ENCODE measurements at places on chromosomes 3 and 15.

GRCh38 chr15:57562196-57562769 lies 29.4 kb upstream of the MYZAP start:
- H3K27me3 ChIP-seq: no peaks in the 10 kb centered on the region
- no peaks in the 10 kb centered on the region for H3K4me1 ChIP-seq
- H3K27ac ChIP-seq: no peak overlapping the region
- no peak overlapping the region for H3K4me3 ChIP-seq
- H3K36me3 ChIP-seq: no peaks in the 10 kb centered on the region

DNA sequence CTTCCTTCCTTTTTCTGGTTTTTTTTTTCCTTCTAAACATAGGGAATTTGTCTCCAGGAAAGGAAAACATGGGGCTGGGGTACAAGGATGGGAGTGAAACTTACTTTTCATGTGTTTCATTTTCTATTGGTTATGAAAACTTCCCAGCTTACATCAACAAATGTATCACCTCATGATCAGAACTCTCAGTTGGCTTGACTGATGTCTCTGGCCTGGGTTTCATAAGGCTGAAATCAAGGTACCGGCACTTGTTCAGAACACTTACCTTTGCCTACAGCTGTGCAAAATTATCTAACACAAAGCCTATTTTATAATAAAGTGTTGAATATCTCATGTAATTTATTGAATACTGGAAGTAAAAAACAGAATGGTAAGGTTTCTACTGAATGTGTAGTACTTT lies 91.8 kb upstream of the STT3B start:
- H3K27me3 ChIP-seq: no peaks in the 10 kb centered on the region
- H3K27ac ChIP-seq: no peak overlapping the region
- H3K4me3 ChIP-seq: no peak overlapping the region
- H3K4me1 ChIP-seq: no peaks in the 10 kb centered on the region
- DNase-seq: no peak

- no peak overlapping the region for H3K27ac ChIP-seq
- H3K4me1 ChIP-seq: no peaks in the 10 kb centered on the region
- H3K4me3 ChIP-seq: no peak overlapping the region
- no peaks in the 10 kb centered on the region for H3K36me3 ChIP-seq
These were observed 319.3 kb upstream of the SATB1 start for GRCh38 chr3:18744472-18744871.

- no peaks in the 10 kb centered on the region for H3K4me1 ChIP-seq
- H3K27ac ChIP-seq: no peak overlapping the region
- DNase-seq: no peak
- H3K36me3 ChIP-seq: no peaks in the 10 kb centered on the region
These were observed 695.4 kb downstream of the FHIT start for GRCh38 chr3:60555686-60556354.

DNA sequence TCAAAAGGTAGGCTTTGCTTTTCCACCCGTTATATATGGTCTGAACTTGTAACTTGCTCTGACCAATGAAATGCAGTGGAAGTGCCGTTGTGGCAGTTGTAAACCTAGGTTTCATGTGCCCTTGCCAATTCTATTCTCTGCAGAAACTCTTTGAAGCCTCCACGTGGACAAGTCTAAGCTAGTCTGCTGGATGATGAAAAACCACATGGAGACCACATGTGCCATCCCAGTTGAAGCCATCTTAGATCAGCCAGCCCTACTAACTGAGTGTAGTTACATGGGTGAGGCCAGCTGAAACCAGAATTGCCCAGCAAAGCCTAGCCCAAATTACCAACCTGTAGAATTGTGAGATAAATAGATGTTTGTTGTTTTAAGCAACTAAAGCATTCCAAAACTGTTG lies 183.7 kb upstream of the KCNH8 start:
- H3K4me3 ChIP-seq: no peak overlapping the region
- H3K27ac ChIP-seq: no peak overlapping the region
- no peaks in the 10 kb centered on the region for H3K4me1 ChIP-seq
- H3K27me3 ChIP-seq: no peaks in the 10 kb centered on the region
- H3K36me3 ChIP-seq: no peaks in the 10 kb centered on the region

- DNase-seq: no peak
- no peaks in the 10 kb centered on the region for H3K4me1 ChIP-seq
- H3K36me3 ChIP-seq: no peaks in the 10 kb centered on the region
- H3K27me3 ChIP-seq: no peaks in the 10 kb centered on the region
- H3K27ac ChIP-seq: no peak overlapping the region
These were observed 436.6 kb downstream of the VGLL3 start for GRCh38 chr3:86554383-86554782.

DNA sequence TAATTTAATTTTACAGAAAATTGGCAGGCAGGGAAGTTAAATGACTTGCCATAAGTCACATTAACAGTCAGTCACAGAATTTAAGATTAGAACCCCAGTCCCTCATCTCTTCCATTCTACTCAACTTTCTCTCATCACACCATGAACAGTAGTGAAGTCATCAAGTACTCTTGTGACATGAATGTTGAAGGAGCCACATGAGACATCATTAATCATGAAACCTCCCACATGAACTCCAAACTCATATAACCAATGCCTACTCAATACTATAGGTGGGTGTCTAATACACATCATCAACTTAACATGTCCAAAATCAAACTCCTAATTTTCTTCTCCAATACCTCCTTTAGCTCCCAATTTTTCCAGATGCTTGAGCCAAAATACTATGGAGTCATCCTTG lies 19.5 kb downstream of the PHC3 start:
- H3K4me1 ChIP-seq: peaks cover 8% of the 10 kb centered on the region
- no peak overlapping the region for H3K4me3 ChIP-seq
- H3K27me3 ChIP-seq: no peaks in the 10 kb centered on the region
- peaks cover 2% of the 10 kb centered on the region for H3K36me3 ChIP-seq

- H3K4me3 ChIP-seq: no peak overlapping the region
- H3K4me1 ChIP-seq: no peaks in the 10 kb centered on the region
- no peak overlapping the region for H3K27ac ChIP-seq
- no peaks in the 10 kb centered on the region for H3K36me3 ChIP-seq
These were observed 109.4 kb upstream of the SAMMSON start for GRCh38 chr3:69890084-69890483.

DNA sequence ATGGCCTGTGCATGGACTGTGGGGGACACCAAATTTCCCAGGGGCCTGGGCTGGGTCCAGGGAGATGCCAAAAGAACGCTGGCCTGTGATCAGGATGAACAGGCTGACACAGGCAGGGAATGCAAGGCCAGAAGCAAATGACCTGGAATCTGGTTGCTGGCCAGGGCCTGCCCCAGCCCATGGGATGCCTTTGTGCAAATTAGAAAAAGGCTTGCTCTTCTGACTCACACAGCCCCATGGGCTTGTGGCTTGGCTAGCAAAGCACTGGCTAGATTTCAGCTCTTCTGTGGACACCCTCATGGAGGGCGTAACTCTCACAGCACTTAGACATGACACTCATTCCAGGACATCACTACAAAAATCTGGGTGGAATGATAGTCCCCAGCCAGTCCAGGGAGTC lies 356.0 kb downstream of the SHQ1 start:
- no peak for DNase-seq
- no peak overlapping the region for H3K4me3 ChIP-seq
- H3K36me3 ChIP-seq: no peaks in the 10 kb centered on the region
- peaks cover under 1% of the 10 kb centered on the region for H3K4me1 ChIP-seq

DNA sequence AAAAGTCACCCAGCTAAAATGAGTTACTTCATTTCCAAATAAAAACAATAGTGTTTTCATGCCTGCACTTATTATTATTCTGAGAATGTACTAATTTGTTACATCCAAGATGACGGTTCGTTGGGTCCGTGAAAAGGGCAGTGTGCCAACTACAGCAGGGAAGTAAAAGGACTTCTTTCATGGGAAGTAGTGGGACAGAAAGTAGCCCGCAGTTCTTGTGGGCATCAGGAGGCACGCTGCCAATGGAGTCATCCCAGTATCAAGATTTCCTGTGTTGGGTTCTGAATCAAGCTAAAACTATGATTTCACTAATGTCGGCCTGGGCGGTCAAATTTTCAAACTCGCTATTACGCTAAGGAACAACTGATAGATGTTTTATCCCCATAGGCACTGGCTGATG lies 254.5 kb upstream of the SOX2 start:
- H3K36me3 ChIP-seq: no peaks in the 10 kb centered on the region
- H3K27ac ChIP-seq: no peak overlapping the region
- no peak for DNase-seq
- H3K27me3 ChIP-seq: no peaks in the 10 kb centered on the region
- no peak overlapping the region for H3K4me3 ChIP-seq

GRCh38 chr15:67383899-67384298 lies 129.3 kb downstream of the IQCH start:
- DNase-seq: no peak
- no peaks in the 10 kb centered on the region for H3K36me3 ChIP-seq
- H3K27ac ChIP-seq: no peak overlapping the region
- no peak overlapping the region for H3K4me3 ChIP-seq
- no peaks in the 10 kb centered on the region for H3K27me3 ChIP-seq
- no peaks in the 10 kb centered on the region for H3K4me1 ChIP-seq

GRCh38 chr3:79139395-79140068 lies 628.3 kb downstream of the ROBO1 start:
- H3K4me3 ChIP-seq: no peak overlapping the region
- no peak for DNase-seq
- H3K36me3 ChIP-seq: no peaks in the 10 kb centered on the region
- no peaks in the 10 kb centered on the region for H3K27me3 ChIP-seq

DNA sequence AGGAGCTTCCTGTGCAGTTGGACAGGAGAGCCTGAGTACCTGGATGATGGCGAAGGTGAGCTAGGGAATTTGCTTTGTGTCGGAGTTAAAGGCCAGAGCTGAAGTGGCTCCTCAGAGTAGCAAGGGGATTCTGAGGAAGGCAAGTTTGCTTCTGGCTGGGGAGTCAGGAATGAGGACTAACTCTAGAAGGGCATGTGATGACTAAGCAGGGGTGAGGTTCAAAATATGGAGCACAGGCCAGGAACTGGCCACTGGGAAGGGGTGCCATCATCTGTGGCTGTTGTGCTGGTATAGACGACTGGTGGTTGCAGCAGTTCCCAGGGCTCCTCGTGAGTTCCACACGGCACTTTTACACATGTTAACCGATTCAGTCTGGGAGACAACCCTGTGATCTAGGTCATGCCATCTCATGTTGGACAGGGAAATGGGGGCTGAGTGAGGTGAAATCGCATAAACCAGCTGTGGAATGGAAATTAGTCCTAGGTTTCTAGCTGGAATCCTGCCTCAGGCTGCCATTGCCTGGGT lies 100.8 kb downstream of the EEFSEC start:
- no peak overlapping the region for H3K4me3 ChIP-seq
- no peak for DNase-seq
- no peaks in the 10 kb centered on the region for H3K36me3 ChIP-seq
- no peaks in the 10 kb centered on the region for H3K4me1 ChIP-seq
- no peaks in the 10 kb centered on the region for H3K27me3 ChIP-seq
- H3K27ac ChIP-seq: no peak overlapping the region

GRCh38 chr15:92069308-92070250 lies 216.1 kb downstream of the SLCO3A1 start:
- peak overlapping the region; percentile 39 for H3K27ac ChIP-seq
- H3K27me3 ChIP-seq: no peaks in the 10 kb centered on the region
- H3K4me1 ChIP-seq: peaks cover 4% of the 10 kb centered on the region
- no peak overlapping the region for H3K4me3 ChIP-seq
- no peak for DNase-seq

DNA sequence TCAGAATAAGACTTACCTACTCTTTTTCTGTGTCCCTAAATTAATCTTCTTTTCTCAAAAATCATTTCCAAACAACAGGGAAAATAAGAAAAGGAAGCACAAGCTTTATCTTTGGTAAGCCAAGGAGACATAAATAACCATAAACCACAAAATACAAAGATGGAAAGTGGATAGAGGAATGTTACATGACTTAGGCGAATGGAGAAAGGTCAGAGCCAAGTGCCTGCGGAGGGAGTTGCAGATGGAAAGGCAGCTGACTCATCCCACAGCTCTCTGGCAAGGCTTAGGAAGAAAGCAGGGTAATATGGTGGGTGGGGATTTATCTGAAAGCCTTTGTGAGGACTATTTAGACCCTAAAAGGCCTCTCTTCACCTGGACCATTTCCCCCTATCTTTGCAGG lies 72.8 kb downstream of the GALK2 start:
- DNase-seq: no peak
- H3K36me3 ChIP-seq: peaks cover 6% of the 10 kb centered on the region
- H3K27me3 ChIP-seq: no peaks in the 10 kb centered on the region
- no peaks in the 10 kb centered on the region for H3K4me1 ChIP-seq

- DNase-seq: no peak
- H3K4me3 ChIP-seq: no peak overlapping the region
- peaks cover 9% of the 10 kb centered on the region for H3K27me3 ChIP-seq
These were observed 44.9 kb downstream of the GJD2 start for GRCh38 chr15:34709866-34710265.

DNA sequence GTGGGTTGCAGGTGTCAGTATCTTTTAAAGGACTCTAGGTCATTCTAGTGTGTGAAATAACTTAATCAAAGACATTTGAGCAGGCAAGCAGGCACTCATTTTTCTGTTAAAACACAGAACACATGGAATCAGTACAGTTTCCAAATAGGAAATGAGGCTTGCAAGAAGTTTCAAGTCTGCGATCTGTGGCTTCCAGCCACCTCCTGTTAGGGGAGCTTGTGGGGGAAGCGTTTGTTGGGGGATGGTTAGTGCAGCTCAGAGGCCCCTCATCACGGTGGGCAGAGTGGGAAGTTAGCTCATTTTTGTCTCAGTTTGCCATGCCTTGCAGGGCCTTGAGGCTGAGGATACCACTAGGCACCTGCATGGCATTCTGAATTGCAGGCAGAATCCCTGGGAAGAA lies 59.9 kb downstream of the SLC6A11 start:
- H3K27ac ChIP-seq: no peak overlapping the region
- DNase-seq: no peak
- H3K27me3 ChIP-seq: peaks cover 10% of the 10 kb centered on the region
- H3K4me3 ChIP-seq: no peak overlapping the region

DNA sequence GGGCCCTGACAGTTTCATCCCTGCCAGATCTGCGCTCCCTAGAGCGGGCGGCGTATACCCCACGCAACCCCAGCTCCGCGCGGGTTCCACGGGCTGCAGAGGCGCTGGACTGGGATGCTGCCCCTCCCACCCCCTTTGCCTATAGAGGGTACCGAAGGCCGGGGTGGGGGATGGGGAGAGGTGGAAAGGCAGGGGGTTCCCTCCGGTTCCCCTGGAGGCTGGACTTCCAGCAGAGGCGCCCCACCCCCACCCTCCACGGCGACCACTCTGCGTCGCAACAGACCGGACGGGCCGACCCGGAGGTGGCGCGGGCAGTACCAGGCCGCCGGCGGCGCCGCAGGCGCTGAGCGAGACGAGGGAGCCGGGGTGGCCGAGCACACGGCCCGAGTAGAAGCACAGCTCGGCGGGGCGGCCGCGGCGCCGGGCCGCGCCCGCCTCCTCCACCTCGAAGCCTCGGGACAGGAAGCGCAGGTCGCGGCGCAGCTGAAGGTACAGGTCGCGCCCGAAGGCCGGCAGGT lies 995 bp downstream of the ADAMTS17 start:
- H3K36me3 ChIP-seq: no peaks in the 10 kb centered on the region
- H3K4me1 ChIP-seq: no peaks in the 10 kb centered on the region
- DNase-seq: no peak
- H3K27me3 ChIP-seq: peaks cover 19% of the 10 kb centered on the region
- no peak overlapping the region for H3K27ac ChIP-seq
- no peak overlapping the region for H3K4me3 ChIP-seq

GRCh38 chr3:47909607-47910006 lies 106.6 kb downstream of the MAP4 start:
- peaks cover 3% of the 10 kb centered on the region for H3K36me3 ChIP-seq
- H3K27me3 ChIP-seq: no peaks in the 10 kb centered on the region
- no peak for DNase-seq
- H3K4me1 ChIP-seq: no peaks in the 10 kb centered on the region

- no peak for DNase-seq
- no peaks in the 10 kb centered on the region for H3K4me1 ChIP-seq
- no peaks in the 10 kb centered on the region for H3K27me3 ChIP-seq
- no peaks in the 10 kb centered on the region for H3K36me3 ChIP-seq
- no peak overlapping the region for H3K27ac ChIP-seq
These were observed 138.3 kb upstream of the MYRIP start for GRCh38 chr3:39671116-39671515.

Data from Panc1 (cell line).